SK-N-DZ (cell line): ENCODE measurements at places on chromosomes 11 and 22.

GRCh38 chr11:117128289-117128688, 15.8 kb upstream of the PAFAH1B2 start:
- no peak for DNase-seq

- no peak for DNase-seq
Measured at GRCh38 chr11:112570333-112570732, 309.7 kb upstream of the PLET1 start.

GRCh38 chr11:112297248-112297866, 36.7 kb upstream of the PLET1 start:
- DNase-seq = no peak

DNA sequence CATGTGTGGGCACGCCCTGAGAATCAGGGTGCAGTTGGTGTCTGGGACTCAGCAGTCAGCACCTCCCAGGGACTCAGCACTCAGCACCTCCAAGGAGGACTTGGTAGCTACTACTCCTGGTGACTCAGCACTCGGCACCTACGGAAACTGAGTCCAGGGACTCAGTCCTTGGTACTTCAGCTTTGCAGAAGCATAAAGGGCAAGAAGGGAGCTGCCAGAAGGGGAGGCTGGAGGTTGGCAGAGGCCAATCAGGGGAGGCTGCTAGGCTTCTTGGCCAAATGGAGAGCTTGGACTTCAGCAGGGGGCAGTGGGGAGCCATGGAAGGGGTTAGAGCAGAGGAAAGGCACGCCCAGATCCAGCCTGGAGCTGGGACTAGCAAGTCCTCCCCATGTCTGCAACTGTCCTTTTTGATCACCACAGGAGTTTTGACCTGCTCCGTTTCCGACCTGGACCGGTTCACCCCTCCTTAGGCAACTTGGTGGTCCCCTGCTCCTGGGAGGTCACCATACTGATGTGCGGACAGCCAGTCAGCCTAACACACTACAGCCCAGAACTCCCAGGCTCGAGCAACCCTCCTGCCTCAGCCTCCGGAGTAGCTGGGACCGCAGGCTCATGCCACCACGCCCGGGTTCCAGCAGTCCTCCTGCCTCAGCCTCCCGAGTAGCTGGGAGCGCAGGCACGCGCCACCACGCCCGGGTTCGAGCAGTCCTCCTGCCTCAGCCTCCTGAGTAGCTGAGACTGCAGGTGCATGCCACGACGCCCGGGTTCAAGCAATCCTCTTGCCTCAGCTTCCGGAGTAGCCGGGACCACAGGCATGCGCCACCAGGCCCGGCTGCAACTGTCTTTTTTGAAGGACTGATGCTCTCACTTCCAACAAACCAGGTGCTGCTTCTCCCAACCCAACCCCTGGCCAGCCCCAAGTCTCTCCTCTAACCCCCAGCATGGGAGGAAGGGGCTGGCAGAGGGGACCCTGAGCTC, 1.5 kb downstream of the ANO9 start:
- no peak for DNase-seq

GRCh38 chr11:133175103-133175502, 357.2 kb downstream of the OPCML start:
- DNase-seq = no peak
